ENCODE measurements at places on chromosomes 5 and 9.

DNA sequence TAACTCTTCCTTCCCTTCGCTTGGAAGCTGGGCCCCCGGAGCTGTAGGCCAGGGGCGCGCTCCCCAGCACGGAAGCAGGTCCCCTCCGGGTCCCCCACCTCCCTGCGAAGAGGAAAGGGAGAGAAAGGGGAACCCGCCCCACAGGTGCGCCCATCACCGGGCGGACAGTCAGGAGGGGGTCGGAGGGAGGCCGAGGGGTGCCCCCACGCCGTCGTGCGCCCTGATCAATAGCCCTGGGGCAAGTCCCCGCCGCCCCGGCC lies 793 bp downstream of the AGPAT2 start:
- DNase-seq, result no peak

DNA sequence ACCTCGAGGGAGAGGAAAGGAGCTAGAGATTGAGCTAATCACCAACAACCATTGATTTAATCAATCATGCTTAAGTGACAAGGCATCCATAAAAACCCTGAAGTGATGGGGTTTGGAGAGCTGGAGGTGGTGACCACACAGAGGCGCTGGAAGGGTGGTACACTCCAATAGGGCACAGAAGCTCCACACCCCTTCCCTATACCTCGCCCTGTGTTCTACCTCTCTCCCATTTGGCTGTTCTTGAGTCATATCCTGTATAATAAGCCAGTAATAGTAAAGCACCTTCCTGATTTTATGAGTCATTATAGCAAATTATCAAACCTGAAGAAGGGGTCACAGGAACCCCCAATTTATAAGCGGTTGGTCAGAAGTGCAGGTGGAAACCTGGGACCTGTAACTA lies 18.3 kb downstream of the ACTL7B start:
- DNase-seq, result no peak

GRCh38 chr9:76733096-76733495 lies 31.1 kb upstream of the PCA3 start:
- DNase-seq, result no peak

DNA sequence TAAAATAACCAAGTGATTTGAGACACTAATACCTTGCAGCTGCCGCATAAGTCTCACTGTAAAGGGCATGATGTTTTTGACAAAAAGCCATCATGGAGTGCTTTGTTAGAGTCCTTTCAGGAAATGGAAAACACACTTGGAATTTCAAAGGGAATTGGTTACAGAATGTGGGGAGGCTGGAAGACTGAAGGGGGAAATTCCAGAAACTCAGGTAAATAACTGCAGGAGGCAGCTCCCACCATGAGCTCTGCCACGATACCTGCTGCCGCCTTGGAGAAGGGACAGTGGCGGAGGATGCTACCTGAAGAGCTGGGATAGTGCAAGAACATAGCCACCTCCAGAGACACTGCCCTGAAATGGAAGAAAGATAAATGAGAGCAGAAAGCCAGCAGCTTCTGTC lies 66.9 kb downstream of the PRKACG start:
- DNase-seq, result no peak
